ENCODE measurements at places on chromosomes 2 and 18. TPM values are rescaled to one million over a fixed set of nuclear protein-coding genes. Genes with fewer than 3 reads are reported as not detected.

The IL36B gene
- not detected for total RNA-seq

DNA sequence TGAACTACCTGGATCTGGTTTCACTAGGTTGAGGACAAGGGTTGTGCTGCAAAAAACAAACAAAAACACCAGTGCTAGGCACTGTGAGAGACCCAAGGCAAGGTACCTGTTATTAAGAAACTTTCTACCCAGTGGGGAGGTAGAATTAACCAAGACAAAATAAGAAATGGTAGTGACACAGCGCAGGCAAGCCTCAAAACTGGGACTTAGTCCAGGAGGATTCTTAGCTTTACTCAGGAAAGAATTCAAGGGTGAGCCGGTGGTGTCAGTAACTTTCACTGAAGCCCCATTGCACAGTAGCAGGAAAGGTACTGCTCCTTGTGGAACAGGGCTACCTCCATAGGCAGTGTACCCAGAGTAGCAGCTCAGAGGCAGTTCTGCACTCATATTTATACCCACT is 131.6 kb downstream of the SCG2 start:
- no peak for DNase-seq

The ASB18 gene
- not detected for total RNA-seq

The FAM110C gene
- total RNA-seq, result not detected

DNA sequence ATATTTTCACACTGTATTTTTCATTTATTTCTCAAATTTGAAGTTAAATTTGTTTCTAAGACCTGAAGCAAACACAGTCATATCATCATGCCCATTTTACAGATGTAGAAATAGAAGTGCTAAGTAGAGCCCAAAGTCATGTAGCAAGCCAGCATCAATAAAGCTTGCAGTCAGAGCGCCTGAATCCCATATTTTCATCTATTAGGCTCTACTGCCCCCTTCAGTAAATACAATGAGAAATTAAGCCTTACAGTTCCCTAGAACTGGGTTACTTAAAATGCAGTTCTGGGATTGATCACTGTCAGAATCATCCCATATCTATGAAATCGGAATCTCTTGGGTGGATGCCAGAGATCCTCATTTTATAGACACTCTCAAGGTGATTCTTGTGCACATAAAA is 419.9 kb downstream of the TGIF1 start:
- no peak for DNase-seq

GRCh38 chr2:164569378-164569777 is 51.9 kb downstream of the GRB14 start:
- DNase-seq, result no peak

The HOXD13 gene
- total RNA-seq, result not detected

DNA sequence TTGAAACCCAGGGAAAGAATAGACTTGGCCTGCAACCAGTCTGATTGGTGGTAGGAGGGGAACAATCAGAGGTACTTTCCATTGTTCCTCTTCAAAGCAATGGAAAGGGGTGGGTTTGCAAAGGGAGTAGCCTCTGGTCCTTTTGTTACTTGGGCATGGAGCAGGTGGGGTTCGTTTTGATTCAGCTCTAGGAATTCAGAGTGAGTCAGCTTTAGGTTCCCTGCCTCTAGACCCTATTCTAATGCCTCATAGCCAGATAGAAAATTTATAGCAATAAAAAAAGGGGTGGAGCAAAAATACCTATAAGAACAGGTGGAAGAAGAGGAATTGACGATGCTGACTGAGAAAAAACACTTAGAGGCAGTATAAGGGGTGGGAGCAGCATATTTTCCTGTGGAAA is 636.4 kb downstream of the PLCL1 start:
- DNase-seq, result no peak

The IL1A gene
- not detected for total RNA-seq

DNA sequence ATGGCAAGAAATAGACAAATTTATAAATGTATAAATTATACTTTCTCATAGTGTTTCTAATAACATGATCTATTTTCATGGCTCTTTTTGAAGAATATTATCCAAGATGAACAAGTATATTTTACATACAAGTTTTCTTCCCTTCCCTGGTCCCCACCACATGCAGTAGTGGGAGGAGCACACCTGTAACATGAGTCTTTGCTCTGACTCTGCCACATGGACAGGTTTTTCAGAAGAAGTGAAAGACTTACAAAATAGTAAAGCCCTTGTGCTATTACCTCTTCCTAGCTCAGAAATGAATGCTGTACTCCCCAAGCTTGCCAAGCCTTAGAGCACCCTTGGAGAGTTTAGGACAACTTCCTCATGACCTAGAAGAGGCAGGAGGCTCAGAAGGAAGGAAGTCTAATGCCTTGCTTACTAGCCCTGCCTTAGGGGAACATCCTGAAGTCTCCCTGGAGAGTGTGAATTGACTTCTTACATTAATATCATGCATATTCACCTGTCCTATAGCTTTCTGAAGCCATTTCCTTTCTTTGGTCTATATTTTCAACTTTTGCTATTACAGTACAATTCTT is 18.4 kb downstream of the MXD1 start:
- no peak for DNase-seq

DNA sequence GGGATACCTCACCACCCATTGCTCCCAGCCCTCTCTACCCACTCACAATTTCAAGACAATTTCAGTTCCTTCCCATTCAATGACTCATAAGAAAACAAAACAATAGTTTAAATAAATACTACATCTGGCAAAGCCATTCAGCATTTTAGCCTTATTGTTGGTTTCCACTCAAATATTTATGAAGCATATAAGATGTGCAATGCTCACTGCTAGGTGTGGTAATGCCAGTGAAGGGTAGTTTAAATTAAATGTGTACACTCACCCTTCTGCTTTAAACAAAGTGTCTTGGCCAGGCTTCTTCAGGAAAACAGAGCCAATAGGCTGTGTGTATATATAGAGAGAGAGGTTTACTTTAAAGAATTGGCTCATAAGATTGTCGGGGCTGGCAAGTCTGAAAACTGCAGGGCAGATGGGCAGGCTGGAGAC is 37.0 kb downstream of the INO80C start:
- DNase-seq, result no peak

DNA sequence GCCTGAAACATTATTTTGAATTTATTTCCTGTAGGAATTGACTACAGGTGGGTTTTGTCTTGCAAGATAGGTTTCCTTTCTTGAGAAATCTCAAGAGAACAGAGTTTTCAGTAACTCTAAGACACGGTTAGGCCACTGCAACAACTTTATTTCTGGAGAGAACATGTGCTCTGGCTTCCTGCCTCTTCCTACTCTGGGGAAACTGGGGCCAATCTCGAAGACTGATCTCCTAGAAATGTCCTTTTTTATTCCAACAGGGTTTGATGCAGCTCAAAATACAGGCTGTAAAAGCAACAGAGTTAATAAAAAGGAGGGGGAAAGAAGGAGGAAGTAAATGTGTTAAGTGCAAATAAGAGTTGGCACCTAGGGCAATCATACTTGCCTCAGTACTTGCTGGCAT is 4.0 kb upstream of the SLC20A1 start:
- DNase-seq, result no peak

DNA sequence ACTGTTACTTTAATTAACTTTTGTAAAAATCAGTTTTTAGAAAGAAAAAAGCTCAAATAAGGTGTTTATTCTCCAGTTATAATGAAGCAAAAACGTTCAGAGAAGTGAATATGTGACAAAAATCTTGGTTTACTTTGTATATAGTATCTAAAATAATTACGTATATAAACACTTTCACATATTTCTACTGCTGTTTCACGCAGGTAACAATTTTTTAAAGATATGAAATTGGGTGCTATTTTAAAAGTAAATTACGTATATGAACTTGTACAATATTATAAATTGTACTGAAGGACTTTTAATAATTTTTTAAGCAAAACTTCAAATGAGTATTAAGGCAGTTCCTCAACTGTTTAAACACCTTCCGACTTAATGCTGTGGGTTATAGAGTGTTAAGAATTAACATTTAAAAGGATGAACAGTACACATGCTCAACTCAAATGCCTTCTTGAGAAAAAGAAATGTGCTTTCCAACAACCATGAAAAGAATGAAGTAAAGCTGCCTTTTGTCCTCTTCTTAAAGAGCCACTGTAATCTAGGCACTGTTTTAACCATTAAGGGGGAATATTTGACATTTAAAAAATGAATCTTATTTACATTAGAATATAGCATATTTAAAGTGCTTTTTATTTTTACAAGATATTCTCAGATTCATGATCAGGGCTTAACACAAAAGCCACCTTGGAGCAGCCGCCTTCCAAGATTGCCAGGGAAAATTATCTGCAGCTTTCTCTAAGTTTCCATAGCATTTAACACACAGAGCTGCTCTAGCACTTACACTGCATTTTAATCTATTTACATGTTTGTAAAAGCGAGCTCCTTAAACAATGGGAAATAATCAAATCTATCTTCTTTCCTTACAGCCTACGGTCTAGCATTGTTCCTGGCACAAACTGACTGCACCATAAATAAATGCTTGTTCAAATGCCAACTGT is 56.5 kb upstream of the CDKL4 start:
- DNase-seq, result no peak
